ENCODE measurements at places on chromosomes 2 and 18. TPM values are rescaled to one million over a fixed set of nuclear protein-coding genes. Genes with fewer than 3 reads are reported as not detected.

SERPINB13 gene
- total RNA-seq: not detected

- H3K4me3 ChIP-seq: no peak overlapping the region
- H3K4me1 ChIP-seq: no peaks in the 10 kb centered on the region
- no peak for DNase-seq
- no peak overlapping the region for H3K27ac ChIP-seq
Measured at GRCh38 chr2:830419-831224, 120.0 kb upstream of the SNTG2 start.

GRCh38 chr2:151357359-151357758 is at the start of gene TNFAIP6:
TNFAIP6 (plus strand) TSS chr2:151357592; CDS start chr2:151357667, 75 bp downstream.
- H3K27ac ChIP-seq: no peak within 1 kb of the TSS
- H3K4me1 ChIP-seq: no peaks in the 10 kb centered on the region
- DNase-seq: no peak
- H3K27me3 ChIP-seq: no peaks in the 10 kb centered on the region
- H3K36me3 ChIP-seq: no peaks in the 10 kb centered on the region

GRCh38 chr2:112096098-112096497 is 41.0 kb downstream of the TMEM87B start:
- no peaks in the 10 kb centered on the region for H3K27me3 ChIP-seq
- H3K36me3 ChIP-seq: peaks cover 65% of the 10 kb centered on the region
- no peak overlapping the region for H3K27ac ChIP-seq
- H3K4me1 ChIP-seq: no peaks in the 10 kb centered on the region
- H3K4me3 ChIP-seq: no peak overlapping the region

DNA sequence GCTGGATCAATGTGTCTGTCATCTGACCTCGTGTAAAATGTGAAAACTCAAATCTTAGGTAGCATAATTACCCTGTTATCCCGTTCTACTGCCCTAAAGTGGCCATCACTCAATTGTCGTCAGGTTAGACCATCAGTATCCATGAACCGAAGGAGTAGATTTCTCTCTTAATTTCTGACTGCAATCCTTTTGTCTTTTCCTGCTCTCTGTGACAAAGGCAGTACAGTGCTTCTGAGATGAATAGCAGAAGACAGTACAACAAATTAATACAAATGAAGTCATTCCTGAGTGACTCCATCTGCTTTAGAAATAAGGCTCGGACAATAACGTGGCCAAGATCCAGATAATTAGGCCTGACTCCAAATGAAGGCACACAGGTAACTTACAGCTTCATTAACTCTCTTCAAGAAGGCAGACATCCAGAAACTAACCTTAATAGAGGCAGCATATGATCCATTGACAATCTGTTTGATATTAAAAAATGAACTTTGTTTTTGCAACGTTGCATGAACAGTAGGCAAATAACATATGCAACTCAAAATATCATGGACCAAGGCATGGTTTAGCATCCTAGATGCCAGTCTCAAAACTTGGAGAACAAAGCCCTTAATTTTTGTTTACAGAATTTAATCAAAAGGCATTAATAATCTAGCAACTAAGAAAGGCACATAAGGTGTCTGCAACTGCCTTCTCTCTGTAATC is 96.7 kb upstream of the CDH20 start:
- H3K27ac ChIP-seq: no peak overlapping the region
- no peaks in the 10 kb centered on the region for H3K4me1 ChIP-seq
- H3K27me3 ChIP-seq: no peaks in the 10 kb centered on the region
- no peak for DNase-seq
- H3K4me3 ChIP-seq: no peak overlapping the region

Measured in endodermal cell (in vitro differentiated cells).